Astrocyte (in vitro differentiated cells and primary cell): ENCODE measurements at places on chromosomes 7 and 10. TPM values are rescaled to one million over a fixed set of nuclear protein-coding genes. Genes with fewer than 3 reads are reported as not detected.

Gene TSPAN15
- 8.7 and 9.4 TPM in 2 replicates for total RNA-seq

GRCh38 chr7:152587366-152587765, 88.6 kb downstream of the XRCC2 start:
- H3K4me1 ChIP-seq: no peaks in the 10 kb centered on the region
- H3K36me3 ChIP-seq: no peaks in the 10 kb centered on the region
- H3K27me3 ChIP-seq: no peaks in the 10 kb centered on the region
- DNase-seq: peak; percentile 33

- DNase-seq: peak; percentile 88
- no peaks in the 10 kb centered on the region for H3K27me3 ChIP-seq
- peak overlapping the region; percentile 6 for H3K27ac ChIP-seq
- H3K4me3 ChIP-seq: peak overlapping the region; percentile 18
- H3K4me1 ChIP-seq: peaks cover 32% of the 10 kb centered on the region
Measured at GRCh38 chr7:66150471-66150870, 35.8 kb downstream of the CRCP start.

GRCh38 chr10:48614481-48615390, 9.9 kb upstream of the ARHGAP22 start:
- no peaks in the 10 kb centered on the region for H3K27me3 ChIP-seq
- no peak overlapping the region for H3K27ac ChIP-seq
- peak; percentile 36 for DNase-seq
- H3K4me3 ChIP-seq: no peak overlapping the region
- H3K4me1 ChIP-seq: peaks cover 14% of the 10 kb centered on the region

- DNase-seq: no peak
- H3K36me3 ChIP-seq: no peaks in the 10 kb centered on the region
- H3K27ac ChIP-seq: no peak overlapping the region
Measured at GRCh38 chr7:36717586-36717985, 6.7 kb downstream of the AOAH start.

- no peak for DNase-seq
- H3K4me3 ChIP-seq: no peak overlapping the region
- peaks cover 7% of the 10 kb centered on the region for H3K4me1 ChIP-seq
- peaks cover 8% of the 10 kb centered on the region for H3K27me3 ChIP-seq
- no peaks in the 10 kb centered on the region for H3K36me3 ChIP-seq
Measured at GRCh38 chr10:117224881-117225280, 16.0 kb upstream of the SLC18A2 start.
